ENCODE measurements at places on chromosomes 12 and 14. TPM values are rescaled to one million over a fixed set of nuclear protein-coding genes. Genes with fewer than 3 reads are reported as not detected.

USP5 gene
- total RNA-seq: 81.4 TPM

TRIM9 gene
- 6.2 TPM for total RNA-seq

C3AR1 gene
- total RNA-seq: 2.1 TPM

LUM gene
- 17.4 TPM for total RNA-seq

SRRM4 gene
- total RNA-seq: not detected

GRCh38 chr14:90095096-90095495, 33.3 kb downstream of the KCNK13 start:
- DNase-seq: no peak

DNA sequence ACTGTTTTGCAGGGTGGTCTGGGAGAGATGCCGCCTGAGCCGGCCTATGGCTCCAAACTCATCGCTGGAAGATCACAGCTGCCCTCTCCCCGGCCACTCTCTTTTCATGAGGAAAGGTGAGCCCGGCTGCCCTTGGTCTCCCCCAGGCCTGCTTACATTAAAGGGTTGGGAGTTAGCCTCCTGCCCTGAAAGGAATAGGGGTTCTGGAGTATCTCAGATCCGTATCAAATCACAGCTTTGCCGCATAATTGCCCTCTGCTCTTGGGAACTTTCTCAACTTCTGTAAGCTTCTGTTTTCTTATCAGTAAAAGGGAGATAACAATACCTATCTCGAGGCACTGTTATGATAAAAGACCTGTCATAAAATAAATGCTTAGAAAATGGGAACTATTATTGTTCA, 17.6 kb downstream of the PHLDA1 start:
- DNase-seq: no peak

- DNase-seq: peak; percentile 76
Observed at GRCh38 chr14:73802431-73803188, 49.0 kb upstream of the PTGR2 start.

DNA sequence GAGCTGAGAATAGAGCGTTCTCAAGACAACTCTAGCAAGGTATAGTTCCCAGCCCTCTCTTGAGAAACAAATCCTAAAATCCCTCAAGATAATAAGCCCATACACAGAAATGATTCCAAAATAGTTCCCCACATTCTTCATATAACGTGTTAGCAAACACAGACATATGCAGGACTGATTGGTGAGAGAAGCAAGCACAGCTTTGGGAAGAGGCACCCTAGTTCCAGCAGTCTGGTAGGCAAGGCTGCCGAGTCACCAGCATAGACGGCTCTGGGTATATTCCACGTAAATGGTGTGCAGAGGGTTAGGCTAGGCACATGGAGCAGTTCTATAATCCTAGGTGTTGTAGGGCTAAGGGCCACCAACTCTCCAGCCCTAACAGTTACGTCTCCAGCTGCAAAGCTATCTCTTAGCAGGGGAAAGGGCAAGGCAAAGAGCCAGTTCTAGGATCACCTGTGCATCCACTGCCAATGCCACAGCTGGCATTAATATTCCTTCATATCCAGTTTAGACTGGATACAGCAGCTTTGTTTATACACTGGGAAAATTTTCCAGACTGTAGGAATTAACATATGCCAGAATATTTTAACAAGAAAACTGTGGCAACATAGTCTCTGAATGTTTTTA, 52.9 kb downstream of the SH2B3 start:
- DNase-seq: no peak

DNA sequence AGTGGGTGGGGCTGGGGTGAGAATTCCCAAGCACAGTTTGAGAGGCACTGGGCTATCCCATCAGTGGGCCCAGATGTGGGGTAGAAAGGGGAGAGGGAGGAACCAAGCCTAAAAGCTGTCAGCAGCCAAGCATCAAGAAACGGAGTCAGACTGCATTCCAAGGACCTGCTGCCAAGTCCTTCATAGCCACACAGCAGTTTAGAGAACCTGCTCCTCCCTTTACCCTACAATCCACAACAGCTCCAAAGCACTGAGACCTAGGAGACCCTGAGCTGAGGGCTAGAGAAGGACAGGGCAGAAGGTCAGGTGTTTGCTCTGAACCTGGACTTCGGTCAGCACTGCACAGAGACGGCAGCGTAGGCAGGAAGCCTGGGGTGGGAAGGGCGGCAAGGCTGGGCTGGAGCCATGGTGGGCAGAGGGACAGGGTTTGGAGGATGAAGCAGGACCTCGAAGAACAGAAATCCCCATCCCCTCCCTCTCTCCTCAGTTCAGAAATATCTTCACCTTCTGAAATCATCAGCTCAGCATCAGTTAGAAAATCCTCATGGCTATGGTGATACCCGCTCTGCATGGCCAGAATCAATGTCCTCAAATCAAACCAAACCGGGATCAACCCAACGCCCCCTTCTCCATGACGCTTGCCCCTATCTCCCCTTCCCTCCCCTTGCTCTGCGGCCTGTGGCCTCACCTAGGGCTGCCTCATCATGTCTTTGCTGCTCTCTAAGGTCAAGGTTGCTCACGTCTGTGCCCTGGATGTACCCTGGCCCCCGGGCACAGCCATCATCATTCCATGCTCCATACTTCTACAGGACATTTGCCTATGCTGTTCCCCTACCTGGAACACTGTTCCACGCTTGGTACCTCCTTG, 12.9 kb upstream of the SERPINA4 start:
- DNase-seq: no peak

DNA sequence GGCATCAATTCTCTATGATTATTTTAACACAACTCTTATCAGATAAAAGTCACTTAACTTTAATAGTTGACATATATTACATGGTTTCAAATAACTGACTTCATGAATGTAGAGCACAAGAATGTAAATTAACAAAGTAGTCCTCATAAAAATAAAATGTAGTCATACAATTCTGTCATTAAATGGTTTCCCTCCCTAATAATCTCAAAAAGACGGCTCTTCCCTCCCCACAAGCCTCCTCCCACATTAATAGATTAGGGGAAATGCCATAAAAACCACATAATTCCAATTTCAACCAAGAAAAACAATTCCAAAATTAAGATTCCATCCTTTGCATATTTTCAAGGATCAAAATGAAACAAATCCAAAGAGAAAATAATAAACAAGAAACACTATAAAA, 36.7 kb downstream of the SPTLC2 start:
- no peak for DNase-seq

- no peak for DNase-seq
Observed at GRCh38 chr14:100027771-100028490, 37.3 kb upstream of the EVL start.

- DNase-seq: peak; percentile 67
Observed at GRCh38 chr14:95265106-95266094, 54.3 kb downstream of the CLMN start.

- DNase-seq: no peak
Observed at GRCh38 chr12:117277875-117278274, 83.6 kb downstream of the NOS1 start.

DNA sequence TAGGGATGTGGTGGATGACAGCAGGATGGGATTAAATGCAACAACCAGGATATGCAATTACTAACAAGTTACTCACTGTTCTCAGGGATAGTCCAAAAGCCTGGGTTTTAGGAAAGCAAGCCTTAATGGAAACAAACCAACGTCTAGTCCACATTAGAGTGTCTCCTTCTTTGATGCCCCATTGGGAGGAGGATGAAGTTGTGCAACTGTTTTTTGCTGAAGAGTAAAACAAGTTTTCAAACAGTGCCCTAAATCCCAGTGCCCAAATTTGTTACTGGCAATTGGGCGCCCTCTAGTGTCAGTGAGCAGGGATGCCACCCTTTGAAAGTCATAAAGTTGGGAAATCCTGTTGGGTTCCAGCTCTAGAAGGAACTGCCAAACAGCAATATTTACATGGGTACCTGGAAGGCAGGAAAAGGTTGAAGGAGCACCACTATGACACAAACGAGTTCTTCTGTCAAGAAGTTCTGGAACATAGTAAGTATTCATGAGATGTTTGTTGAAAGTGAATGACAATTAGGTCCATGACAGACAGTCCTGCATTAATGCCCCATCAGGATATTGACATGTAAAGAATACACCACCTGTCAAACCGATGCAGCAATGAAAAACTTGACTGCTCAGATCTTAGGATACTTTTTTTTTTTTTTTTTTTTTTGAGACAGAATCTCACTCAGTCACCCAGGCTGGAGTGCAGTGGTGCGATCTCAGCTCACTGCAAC, 11.1 kb upstream of the DPF3 start:
- DNase-seq: peak; percentile 48

DNA sequence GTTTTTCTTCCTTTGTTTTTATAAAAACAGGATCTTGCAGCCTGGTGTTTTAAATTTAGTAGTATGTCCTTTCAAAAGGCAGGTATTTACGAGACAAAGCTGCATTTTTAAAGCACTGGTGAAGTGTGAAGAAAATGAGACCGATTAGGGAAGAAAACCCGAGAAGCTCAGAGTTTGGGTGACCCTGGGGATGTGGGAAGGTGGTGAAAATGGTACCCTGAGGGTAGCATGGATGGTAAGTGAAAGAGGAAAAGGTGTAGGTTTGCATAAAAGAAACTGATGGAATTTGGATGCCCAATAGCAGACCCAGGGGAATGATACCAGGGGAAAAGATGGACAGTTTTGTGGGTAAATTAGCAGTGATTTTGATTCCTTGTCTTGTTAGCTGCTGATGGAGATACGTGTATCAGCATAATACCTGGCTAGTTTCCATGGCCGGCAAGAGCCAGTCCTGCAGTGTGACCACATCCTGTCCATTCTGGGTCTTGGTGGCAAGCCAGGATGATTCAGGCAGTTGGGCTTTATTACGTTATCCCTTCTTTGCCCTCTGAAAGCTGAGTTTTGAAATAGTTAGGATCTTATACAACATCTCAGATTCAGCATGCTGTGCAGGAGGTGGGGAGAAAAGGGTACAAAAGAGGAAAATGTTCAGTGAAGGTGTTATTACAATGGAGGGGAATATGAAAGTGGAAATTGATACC, 8.9 kb downstream of the BICD1 start:
- DNase-seq: peak; percentile 41

- DNase-seq: no peak
Observed at GRCh38 chr12:110262442-110263388, 18.3 kb upstream of the ATP2A2 start.

DNA sequence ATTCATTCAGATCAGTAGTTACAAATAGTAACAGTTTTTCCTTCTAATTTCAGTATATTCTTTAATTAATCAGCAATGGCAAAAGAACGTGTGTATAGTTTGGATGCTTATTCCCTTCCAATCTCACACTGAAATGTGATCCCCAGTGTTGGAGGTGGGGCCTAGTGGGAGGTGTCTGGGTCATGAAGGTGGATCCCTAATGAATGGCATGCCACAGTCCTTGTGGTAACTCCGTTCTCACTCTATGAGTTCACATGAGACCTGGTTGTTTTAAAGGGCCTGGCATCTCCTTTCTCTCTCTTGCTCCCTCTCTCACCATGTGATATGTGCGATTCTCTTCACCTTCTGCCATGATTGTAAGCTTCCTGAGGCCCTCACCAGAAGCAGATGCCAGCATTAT, 18.9 kb upstream of the SYNDIG1L start:
- DNase-seq: no peak

DNA sequence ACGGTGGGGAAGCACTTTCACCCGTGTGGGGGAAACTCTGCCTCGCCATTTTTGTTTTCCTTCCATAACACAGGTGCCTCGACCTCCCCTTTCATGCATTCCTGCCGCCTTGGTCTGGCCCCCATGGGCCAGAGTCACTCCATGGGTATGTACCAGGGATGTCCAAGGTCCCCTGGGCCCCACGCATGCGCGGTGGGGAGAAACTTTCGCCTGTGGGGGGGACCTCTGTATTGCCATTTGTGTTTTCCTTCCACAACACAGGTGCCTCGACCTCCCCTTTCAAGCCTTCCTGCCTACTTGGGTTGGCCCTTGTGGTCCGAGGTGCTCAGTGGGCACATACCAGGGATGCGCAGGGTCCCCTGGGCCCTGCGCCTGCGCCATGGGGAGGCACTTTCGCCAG, 345.8 kb downstream of the ALG10 start:
- DNase-seq: no peak

DNA sequence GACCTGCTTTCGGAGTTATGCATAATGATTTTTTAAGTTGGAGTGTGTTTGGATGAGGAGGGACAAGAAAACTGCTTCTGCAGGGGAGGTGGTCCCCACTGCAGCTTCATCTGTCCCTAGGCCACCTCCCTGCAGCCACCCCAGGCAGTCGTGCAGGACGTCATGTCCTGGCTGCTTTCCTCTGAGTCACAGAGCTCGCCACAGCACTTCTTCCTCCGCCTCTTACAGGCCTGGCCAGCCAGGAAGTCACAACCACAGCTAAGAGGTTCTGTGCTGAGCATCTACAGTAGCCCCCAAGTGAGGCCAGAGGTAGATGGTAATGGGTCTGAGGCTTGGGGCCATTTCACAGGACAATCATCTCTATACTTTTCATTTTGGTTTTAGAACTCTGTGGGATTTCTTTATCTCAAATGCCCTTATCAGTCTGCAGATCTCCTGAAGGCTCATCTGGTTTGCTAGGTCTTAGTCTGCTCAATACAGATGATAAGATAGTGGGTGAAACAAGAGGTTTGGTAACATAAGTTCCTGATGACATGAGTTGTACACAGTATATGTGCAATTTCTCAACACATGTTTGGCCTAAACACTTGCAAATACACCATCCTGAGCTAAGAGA, 106.4 kb downstream of the ARF6 start:
- DNase-seq: peak; percentile 82

DNA sequence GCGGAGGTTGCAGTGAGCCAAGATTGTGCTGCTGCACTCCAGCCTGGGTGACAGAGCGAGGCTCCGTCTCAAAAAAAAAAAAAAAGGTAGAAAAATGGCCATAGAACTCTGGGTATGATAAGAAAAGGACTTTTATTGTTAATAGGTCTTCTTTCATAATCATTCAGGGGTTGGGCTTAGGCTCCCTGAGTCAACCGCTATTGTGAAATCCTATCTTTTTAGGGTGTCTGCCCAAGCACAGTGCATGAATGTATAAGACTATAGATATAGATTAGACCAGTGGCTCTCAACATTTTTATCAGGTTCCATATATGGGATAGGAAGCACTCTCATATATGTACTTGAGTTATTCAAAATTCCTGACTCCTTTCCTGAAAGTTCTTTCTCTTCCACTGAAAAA, 48.7 kb upstream of the USP15 start:
- DNase-seq: no peak

DNA sequence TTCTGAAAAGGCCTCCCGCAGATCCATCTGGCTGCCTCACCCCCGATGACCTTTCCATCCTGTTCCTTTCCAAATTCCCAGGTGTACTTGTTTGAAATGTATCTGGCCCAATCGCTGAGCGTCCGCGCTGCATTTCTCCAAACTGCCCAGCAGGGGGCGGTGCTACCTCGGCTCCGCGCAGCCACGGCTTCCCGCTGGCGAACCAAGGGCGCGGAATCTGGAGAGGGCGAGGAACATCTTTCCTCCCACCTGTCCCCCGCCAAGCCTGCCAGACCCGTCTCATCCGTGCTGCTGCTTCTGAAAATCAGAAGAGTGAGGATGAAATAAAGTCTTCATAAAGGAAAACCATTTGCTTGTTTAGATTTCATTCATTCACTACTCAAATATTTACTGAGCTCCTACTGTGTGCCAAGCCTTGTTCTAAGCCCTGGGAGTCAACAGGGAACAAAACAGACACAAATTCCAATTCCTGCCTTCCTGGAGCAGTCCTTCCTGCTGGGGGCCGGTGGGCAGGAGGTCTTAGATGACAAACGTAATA, 16.8 kb upstream of the MYL2 start:
- DNase-seq: no peak

Measured in left colon (tissue), 2 donors.